Mesothelial cell of epicardium (in vitro differentiated cells): ENCODE measurements at places on chromosomes 11 and 22. TPM values are rescaled to one million over a fixed set of nuclear protein-coding genes. Genes with fewer than 3 reads are reported as not detected.

DNA sequence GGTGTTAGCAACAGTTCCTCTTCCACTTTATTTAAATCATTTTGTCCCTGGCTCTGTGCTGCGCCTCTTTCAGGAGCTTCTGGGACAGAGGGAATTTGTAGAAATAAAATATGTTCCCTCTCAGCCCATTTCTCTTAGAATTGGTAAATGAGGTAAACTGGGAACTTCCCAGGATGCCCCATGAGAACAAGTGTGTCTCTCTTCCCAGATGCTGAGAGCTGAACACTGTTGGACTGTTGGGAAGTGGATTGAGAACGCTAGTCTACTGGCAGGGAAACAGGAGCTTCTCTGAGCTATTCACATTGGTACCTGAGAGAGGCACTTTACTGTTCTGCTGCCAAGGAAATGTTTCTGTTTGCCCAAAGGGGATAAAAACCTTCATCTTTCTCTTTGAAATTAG is 4.0 kb downstream of the CRY2 start:
- DNase-seq: no peak

Gene SHANK3
- total RNA-seq: 14.2 to 14.8 TPM (median 14.3 TPM) in 3 replicates

DNA sequence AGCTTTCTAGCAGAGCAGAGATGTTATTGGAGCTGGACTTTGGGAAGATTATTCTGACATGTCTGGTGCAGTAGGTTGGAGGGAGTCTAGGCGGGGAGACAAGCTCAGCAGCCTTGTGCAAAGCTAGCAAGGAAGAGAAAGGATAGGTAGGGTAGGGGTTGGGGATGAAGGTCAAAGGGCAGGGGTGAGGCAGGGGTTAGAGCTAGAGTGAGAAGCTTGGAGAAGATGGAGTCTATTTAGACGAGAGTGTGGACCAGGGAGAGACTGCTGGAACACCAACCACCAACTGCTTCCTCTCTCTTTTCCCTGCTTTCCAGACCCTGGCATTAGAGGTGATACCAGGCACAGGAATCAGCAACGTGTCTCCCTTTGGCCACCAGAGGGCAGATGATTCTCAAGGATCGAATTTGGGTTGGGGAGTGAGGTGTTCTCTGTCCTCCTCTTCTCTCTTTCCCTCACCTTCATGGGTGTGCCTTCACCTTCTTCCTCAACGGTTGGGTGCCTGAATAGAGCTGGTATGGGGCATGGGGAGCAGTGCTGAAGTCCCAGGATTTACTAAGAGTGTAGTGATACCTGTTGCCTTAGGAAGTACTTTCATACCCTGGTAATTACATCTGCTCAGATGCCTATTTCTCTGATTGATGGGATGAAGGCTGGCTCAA is 1.8 kb upstream of the MARK2 start:
- peak; percentile 75 for DNase-seq

GRCh38 chr11:70415191-70415590 is 16.9 kb downstream of the CTTN start:
- no peak for DNase-seq

- DNase-seq: peak; percentile 36
Observed at GRCh38 chr11:17590463-17590862, 43.4 kb downstream of the OTOG start.

GRCh38 chr11:131688048-131688693 is 317.8 kb downstream of the NTM start:
- DNase-seq: peak; percentile 62

Gene OR2AT4
- not detected in 3 replicates for total RNA-seq

DNA sequence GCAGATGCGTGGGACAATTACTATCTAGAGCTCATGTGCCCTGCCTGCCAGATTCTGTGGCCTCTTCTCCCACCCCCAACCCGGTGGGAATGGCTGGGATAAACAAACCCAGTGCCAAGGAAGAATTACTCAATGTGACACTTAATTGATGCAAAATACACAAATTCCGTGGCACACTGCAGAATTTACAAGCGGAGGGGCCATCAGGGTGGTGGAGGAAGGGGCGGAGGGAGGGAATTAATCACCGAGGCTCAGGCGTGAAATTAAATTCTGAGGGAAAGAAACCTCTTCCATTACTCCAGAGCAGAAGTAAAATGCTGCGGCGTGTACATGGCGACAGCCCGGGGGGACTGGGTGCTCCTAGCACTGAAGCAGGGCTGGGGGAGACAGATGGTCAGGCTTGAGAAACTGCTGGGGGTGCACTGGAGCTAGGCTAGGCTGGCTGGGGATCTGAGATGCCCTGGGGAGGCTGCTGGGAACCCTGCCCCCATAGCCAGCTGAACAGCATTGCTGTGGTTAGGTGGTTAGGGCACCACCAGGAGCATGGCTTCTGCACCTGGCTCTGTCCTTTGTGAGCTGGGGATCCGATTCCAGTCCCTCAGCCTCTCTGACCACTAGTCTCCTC is 200.6 kb downstream of the CEP164 start:
- DNase-seq: no peak

- DNase-seq: no peak
Observed at GRCh38 chr11:116371146-116371545, 401.6 kb downstream of the BUD13 start.

Gene SOX10
- total RNA-seq: 0.07 to 0.33 TPM (median 0.09 TPM) in 3 replicates

- no peak for DNase-seq
Observed at GRCh38 chr11:22346282-22346681, 8.1 kb downstream of the SLC17A6 start.

Gene AGBL2
- total RNA-seq: 3.5 to 4.6 TPM (median 3.9 TPM) in 3 replicates

DNA sequence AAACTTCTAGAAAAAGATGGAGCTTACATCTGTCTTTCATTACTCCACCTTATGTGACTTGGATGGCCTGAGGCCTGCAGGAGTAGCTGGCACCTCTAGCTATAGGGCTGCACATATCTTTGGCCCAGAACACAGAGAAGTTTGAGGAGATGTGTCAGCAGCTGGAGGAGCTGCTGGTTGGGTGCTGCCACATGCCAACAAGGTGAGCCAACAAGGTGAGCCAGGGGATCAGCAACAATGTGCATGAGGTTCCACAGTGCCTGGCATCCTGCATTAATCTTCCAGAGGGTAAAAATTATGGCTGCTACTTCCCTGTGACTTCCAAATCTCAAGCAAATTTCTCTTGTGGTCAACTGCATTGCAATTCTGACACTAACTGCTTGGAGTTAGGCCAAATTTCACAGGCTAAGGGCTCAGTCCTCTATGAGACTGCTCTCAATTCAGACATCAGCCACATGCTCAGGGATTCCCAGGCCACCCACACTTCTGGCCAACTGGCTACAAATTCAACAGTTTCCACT is 16.0 kb downstream of the RBM7 start:
- no peak for DNase-seq

DNA sequence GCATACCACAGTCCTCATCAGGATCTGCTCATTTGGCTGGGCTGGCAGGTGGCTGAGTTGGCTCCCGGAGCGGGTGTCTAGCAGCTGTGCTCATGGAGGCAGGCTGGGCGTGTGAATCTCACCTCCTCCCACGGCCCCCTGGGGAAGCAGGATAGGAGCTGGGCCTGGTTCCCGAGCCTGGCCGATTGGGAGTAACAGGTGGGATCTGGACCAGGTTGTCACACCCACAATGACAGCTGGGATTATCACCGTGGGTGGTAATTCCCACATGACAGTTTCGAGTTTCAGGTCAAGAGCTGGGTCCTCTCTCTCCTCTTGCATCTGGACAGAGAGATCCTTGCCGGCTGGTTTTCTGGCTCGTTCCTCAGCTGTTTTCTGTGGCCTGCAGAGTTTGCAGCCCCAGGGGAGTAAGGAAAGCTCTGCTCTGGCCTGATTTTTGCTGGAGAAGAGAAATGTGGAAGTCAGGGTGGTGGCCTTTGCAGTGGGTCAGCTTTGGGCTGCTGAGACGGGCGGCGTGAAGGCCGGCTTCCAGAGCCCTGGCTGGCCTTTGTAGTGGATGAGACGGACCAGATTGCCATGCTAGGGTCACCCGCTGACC is 57.0 kb downstream of the BCR start:
- DNase-seq: no peak

Gene SCGB1D2
- total RNA-seq: not detected in 3 replicates

- DNase-seq: no peak
Observed at GRCh38 chr22:46764779-46765485, 2.5 kb downstream of the TBC1D22A start.

DNA sequence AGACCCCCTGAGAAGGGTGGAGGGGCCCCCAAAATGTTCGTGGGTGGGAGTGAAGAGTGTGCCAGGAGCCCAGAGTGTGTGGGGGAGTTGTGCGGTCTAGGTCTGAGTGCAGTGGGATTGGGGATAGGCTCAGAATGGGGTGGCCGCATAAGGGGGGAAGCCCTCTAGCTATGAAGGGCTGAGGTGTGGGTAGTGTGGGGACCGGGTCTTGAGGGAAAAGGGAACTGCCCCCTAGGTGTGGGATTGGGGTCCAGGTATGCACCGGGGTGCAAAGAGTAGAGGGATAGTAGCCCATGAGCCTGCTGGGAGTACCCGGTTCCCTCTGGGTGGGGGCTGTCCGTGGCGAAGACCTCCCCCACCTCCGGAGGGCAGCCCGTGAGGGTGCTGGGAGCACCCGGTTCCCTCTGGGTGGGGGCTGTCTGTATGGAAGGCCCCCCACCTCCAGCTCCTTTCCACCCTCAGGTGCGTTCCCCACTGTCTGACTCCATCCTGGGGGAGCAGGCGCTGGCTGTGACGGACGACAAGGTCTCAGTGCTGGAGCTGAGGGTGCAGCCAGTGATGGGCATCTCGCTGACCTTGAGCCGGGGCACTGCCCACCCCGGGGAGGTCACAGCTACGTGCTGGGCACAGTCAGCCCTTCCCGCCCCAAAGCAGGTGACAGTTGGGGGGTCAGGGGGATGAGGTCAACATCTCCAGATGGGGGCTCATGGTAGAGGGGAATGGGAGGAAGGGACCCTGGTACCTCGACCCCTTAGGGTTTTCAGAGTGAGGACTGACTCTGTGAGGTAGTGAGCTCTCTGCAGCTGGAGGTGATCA is 10.7 kb downstream of the TMEM132A start:
- no peak for DNase-seq

Gene PLAAT4
- 1.2 to 1.9 TPM (median 1.7 TPM) in 3 replicates for total RNA-seq
